Smooth muscle cell of the pulmonary artery (primary cell): ENCODE measurements at places on chromosomes 2 and 18. TPM values are rescaled to one million over a fixed set of nuclear protein-coding genes. Genes with fewer than 3 reads are reported as not detected.

The TMEM200C gene
- 0.13 and 0.30 TPM in 2 replicates for total RNA-seq

The IL1RN gene
- not detected in 2 replicates for total RNA-seq

The PRKAG3 gene
- 0.10 and 0.52 TPM in 2 replicates for total RNA-seq

The ECEL1 gene
- 0.52 TPM in 1 of 2 replicates, not detected in the other for total RNA-seq

The FAM237A gene
- total RNA-seq: not detected in 2 replicates

The RANBP2 gene
- total RNA-seq: 65.4 and 73.4 TPM in 2 replicates

The SLC38A11 gene
- total RNA-seq: 0.13 and 0.83 TPM in 2 replicates

The GTF3C2 gene
- total RNA-seq: 24.6 and 31.1 TPM in 2 replicates

The PMAIP1 gene
- 2.1 and 4.4 TPM in 2 replicates for total RNA-seq

The UGT1A3 gene
- total RNA-seq: not detected in 2 replicates

The DSC3 gene
- total RNA-seq: 0.20 and 0.46 TPM in 2 replicates

The AGXT gene
- total RNA-seq: not detected in 2 replicates

The SLC40A1 gene
- total RNA-seq: 27.0 and 53.8 TPM in 2 replicates

The SCN7A gene
- under 0.01 TPM in 1 of 2 replicates, not detected in the other for total RNA-seq

The MYO3B gene
- total RNA-seq: 0.10 and 0.13 TPM in 2 replicates

The GKN2 gene
- total RNA-seq: not detected in 2 replicates

The KLHL14 gene
- total RNA-seq: not detected in 2 replicates

The ITGB1BP1 gene
- total RNA-seq: 41.6 and 62.6 TPM in 2 replicates

The SLC9A2 gene
- not detected in 2 replicates for total RNA-seq

The ARHGEF4 gene
- 4.7 and 13.2 TPM in 2 replicates for total RNA-seq

The AQP12A gene
- not detected in 2 replicates for total RNA-seq

The CD302 gene
- total RNA-seq: 5.2 and 11.1 TPM in 2 replicates

The RHOB gene
- 121 and 122 TPM in 2 replicates for total RNA-seq

The GDF7 gene
- 0.63 and 1.0 TPM in 2 replicates for total RNA-seq

The CFAP65 gene
- total RNA-seq: 0.03 TPM in 1 of 2 replicates, not detected in the other

The RALB gene
- total RNA-seq: 53.7 and 57.5 TPM in 2 replicates

The MTLN gene
- 36.6 and 39.7 TPM in 2 replicates for total RNA-seq

The GNAL gene
- total RNA-seq: 0.20 and 1.0 TPM in 2 replicates

The ZSCAN30 gene
- total RNA-seq: 20.7 and 21.9 TPM in 2 replicates

The ACADL gene
- 0.33 and 1.7 TPM in 2 replicates for total RNA-seq

The DSG2 gene
- total RNA-seq: 3.8 and 5.2 TPM in 2 replicates

The NOP58 gene
- total RNA-seq: 29.9 and 36.0 TPM in 2 replicates

The PRSS56 gene
- not detected in 2 replicates for total RNA-seq

The CIDEA gene
- total RNA-seq: 0.13 TPM in 1 of 2 replicates, not detected in the other

The FAM124B gene
- under 0.01 and 0.33 TPM in 2 replicates for total RNA-seq

The MAP2 gene
- total RNA-seq: 10.7 and 20.1 TPM in 2 replicates

The SP5 gene
- total RNA-seq: not detected in 2 replicates

The SPIRE1 gene
- 27.4 and 47.4 TPM in 2 replicates for total RNA-seq

The THUMPD2 gene
- 8.1 and 9.8 TPM in 2 replicates for total RNA-seq

The GREB1L gene
- total RNA-seq: 0.85 and 1.0 TPM in 2 replicates

The HOXD8 gene
- 0.46 and 1.4 TPM in 2 replicates for total RNA-seq

The EMILIN1 gene
- 283 and 480 TPM in 2 replicates for total RNA-seq

The DSC2 gene
- total RNA-seq: 0.07 TPM in 2 replicates

The MOCOS gene
- total RNA-seq: 5.6 and 16.6 TPM in 2 replicates

The ZNF804A gene
- 0.20 and 1.4 TPM in 2 replicates for total RNA-seq

The LYG1 gene
- total RNA-seq: 0.59 and 0.86 TPM in 2 replicates

The SPC25 gene
- total RNA-seq: 0.17 and 1.1 TPM in 2 replicates

The DLX2 gene
- 0.33 and 3.9 TPM in 2 replicates for total RNA-seq

The ARL4C gene
- 79.7 and 85.0 TPM in 2 replicates for total RNA-seq

The RGPD4 gene
- under 0.01 TPM in 1 of 2 replicates, not detected in the other for total RNA-seq

The SERPINB12 gene
- total RNA-seq: not detected in 2 replicates

The GPR45 gene
- not detected in 2 replicates for total RNA-seq

The INSIG2 gene
- 27.5 and 36.9 TPM in 2 replicates for total RNA-seq

The RNF152 gene
- 36.8 and 68.2 TPM in 2 replicates for total RNA-seq

The ZNF24 gene
- total RNA-seq: 22.3 and 26.8 TPM in 2 replicates
